ENCODE measurements at places on chromosomes 7 and 10.

GRCh38 chr10:122139627-122140170 is 131.4 kb upstream of the BTBD16 start:
- DNase-seq, result peak; percentile 64

DNA sequence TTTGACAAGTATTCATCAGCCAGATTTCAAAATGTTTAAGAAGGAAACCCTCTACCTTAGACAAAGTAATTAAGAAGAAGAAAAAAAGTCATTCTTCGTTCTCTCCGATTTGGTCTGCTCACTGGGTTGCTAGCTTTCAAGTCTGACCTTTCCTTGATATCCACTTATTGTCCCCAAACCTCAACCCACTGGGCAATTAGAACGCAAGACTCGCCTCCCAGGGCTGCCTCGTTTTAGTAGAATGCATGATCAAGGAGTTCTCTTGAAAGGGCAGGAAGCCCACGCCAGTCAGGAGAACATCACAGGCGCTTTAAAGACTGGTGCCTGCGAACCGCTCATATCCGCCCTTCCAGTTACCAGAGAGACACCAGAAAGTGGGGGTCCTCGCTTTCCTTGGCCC is 637.7 kb downstream of the PARD3 start:
- DNase-seq, result peak; percentile 67

- DNase-seq, result no peak
These were observed 274.6 kb upstream of the HABP2 start for GRCh38 chr10:113278221-113278620.

DNA sequence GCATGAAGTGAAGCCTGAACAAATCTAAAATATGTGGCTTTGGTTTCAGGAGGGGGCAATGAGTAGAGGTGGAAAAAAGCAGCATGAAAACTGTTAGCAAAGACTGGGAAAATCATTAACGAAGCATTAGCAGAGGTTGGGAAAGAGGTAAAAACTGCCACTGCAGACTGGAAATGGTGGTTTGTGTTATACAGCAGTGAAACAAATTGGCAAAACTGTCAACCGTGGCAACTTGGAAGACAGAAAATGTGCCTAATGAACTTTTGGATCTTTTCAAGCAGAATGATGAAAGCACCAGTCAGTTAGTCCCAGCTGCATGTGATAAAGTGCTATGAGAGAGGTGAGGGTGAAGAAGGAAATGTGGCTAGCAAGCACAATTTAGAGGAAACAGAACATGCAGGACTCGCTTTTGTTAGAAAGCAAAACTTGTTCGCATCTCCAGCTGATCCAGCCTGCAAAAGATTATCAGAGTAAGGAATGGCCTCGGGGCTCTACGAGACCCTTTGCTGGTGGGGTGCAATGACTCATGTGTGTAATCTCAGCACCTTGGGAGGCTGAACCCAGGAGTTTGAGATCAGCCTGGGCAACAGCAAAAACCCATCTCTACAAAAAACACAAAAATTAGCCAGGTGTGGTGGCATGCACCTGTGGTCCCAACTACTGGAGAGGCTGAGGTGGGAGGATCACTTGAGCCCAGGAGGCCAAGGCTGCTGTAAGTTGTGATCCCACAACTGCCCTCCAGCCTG is 45.7 kb downstream of the SKIDA1 start:
- DNase-seq, result peak; percentile 39

DNA sequence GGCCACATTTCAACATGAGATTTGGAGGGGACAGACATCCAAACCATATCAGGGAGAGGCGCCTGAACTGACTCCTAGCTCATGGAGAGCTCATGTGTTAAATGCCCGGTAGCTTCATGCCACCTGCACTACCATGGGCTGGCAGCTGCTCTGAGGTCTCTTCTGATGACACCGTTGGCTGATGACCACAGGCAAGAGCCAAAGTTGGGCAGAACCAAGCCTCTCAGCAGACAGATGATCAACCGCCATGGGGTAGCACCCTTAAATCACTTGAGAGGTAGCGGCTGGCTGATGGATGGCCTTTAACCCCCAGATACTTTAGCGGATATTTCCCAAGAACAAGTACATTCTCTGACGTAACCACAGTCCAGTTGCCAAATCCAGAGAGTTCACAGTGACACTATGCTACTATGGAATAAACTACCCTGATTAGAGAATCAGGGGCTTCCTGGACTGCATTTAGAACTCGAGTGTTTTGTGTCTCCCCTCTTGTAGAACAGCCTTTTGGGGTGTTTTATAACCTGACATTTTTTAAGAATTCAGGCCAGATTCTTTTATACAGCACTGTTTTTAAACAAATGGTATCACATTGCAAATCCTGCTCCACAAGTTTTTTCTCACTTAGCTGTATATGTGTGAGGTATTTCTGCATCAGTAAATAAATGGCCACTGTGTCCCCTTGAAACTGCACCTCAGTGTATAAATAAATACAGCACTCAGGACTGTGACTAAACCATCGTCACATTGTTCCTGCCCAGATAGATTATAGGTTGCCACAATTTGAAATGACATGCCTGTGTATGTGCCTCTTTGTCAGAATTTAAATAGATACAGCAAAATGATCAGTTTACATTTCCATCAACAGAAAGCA is 30.8 kb upstream of the DRGX start:
- no peak for DNase-seq

GRCh38 chr10:23038172-23038571 is 57.2 kb upstream of the MSRB2 start:
- DNase-seq, result no peak

DNA sequence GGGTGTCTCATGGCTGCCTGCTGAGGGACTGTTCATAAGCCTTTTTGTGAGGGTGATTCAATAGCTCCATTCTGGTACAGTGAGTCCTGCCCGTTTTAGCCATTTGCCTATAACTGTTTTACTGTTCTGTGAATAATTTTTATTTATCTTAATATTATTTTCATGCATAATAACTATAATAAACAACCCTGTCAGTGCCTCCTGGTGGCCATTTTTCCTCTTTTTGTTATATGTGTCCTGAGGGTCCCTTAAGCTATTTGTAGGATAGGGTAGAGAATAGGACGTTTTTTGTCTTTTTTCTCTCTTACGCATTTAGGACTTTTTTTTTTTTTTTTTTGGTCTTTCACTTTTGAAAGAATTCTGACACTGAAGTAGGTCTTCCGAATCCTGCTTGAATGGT is 2.9 kb downstream of the C1QL3 start:
- peak; percentile 29 for DNase-seq

GRCh38 chr7:158416283-158416933 is 171.2 kb downstream of the PTPRN2 start:
- DNase-seq, result no peak

- DNase-seq, result no peak
These were observed 23.5 kb upstream of the KBTBD2 start for GRCh38 chr7:32915041-32915536.

DNA sequence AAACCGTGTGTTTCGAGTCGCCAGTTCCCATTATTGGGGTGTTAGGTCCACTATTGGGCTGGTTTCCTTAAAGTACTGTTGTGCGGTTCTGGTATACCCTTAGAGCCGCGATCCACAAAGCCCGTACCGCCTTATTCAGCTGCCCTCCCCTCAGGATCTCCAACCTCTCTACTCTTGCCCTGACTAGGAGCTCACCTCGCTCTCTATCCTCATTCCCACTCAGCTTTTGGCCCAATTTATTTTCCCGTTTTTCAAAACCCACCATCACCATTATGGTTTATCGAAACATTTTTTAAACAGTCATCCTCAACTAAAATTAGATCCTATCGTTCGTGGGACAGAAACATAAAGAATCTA is 461 bp upstream of the ETV1 start:
- peak; percentile 84 for DNase-seq

GRCh38 chr7:157843336-157844140 is 506.7 kb downstream of the DNAJB6 start:
- DNase-seq, result no peak

DNA sequence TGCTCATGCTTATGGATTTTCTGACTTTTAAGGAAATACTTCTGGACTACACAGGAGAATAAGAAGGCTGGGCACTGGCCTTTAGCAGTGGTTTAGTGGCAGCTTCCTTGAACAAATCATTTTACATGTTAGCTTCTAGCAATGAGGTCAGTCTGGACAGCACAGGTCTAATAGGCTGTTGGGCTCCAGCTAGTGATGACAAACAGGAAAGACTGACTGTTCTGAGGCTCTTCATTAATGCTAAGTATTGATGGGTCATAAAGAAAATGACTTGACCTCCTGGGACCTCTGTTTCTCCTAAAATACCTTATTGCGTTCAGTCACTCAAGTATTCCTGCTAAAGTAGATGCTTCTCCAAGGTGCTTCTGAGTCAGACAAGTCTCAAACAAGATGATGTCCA is 4.9 kb upstream of the RHOBTB1 start:
- DNase-seq, result no peak

DNA sequence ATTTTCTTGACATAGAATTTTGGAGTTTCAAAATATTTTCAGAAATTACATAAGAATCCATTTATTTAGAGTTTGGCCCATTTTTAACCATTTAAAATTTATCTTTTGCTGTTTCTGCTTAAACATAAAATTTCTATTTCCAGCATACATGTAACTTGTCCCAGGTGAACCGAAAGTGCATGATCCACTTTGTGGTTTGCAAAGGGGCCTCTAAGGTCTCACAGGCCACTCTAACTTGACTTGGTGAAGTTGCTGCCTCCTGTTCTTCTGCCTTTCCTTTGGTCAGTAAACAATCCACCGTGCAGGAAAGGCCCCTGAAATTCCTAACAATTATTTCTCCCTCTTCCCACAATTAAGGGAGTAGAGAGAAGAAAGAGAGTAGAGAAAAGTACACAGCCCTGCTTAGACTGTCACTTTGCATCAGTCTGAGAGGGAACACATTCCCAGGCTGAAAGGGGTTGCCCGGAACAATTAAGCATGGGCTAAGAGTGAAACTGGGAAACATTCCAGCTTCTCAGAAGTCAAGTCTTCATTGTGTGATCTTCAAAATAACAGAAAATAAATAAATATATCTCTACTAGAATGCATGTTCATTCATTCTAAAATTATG is 79.5 kb upstream of the SEMA3A start:
- peak; percentile 82 for DNase-seq

- DNase-seq, result no peak
These were observed 273.4 kb upstream of the CSTF2T start for GRCh38 chr10:51972733-51973346.

DNA sequence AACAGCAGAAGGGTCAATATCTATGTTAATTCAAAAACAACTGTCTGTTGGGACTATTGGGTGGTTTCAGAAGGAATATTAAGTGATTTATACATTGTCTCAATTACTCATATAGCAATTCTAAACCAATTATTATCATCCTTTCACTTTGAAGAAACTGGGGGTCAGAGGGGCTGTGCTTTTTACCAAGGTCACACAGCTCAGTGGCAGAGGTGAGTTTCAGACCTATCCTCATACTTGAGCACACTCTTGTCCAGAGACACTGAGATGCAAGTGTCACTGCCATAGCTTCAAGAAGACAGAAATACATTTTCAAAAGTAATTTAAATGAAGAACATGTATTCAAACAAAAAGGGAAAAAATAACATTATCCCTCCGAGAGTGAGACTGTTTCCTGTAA is 195.3 kb downstream of the ARL4A start:
- no peak for DNase-seq
